Fibroblast of lung (primary cell): ENCODE measurements at places on chromosomes 13 and 19.
A peak's percentile ranks its signal among the peaks of the same experiment; 100 is the strongest.

GRCh38 chr13:73684750-73685149 lies 449.5 kb downstream of the KLF12 start:
- no peak for DNase-seq

DNA sequence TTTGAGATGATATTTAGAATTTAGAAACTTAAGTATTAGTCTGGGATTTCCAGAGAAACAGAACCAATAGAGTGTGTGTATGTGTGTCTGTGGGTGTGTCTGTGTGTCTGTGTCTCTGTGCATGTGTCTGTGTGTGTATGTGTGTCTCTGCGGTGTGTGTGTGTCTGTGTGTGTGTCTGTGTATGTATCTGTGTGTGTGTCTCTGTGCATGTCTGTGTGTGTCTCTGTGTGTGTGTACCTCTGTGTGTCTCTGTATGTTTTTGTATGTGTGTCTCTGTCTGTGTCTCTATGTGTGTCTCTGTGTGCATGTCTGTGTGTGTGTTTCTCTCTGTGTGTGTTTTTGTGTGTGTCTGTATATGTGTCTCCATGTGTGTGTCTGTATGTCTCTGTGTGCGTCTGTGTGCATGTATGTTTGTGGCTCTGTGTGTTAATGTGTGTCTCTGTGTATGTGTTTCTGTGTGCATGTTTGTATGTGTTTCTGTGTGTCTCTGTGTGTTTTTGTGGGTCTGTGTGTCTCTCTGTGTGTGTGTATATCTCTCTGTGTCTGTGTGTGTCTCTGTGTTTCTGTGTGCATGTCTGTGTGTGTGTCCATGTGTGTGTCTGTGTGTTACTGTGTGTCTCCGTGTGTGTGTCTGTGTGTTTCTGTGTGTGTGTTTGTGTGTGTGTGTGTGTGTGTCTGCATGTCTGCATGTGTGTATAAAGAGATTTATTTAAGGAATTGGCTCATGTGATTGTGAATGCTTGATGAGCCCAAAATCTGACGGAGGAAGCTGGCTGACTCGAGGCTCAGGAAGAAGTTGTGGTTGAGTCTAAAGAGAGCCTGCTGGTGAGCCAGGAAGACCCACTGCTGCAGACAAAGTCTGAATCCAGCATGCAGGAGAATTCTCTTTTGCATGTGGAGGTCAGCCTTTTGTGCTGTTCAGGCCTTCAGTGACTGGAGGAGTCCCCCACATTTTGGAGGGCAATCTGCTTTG lies 22.2 kb downstream of the GPR42 start:
- DNase-seq = no peak

DNA sequence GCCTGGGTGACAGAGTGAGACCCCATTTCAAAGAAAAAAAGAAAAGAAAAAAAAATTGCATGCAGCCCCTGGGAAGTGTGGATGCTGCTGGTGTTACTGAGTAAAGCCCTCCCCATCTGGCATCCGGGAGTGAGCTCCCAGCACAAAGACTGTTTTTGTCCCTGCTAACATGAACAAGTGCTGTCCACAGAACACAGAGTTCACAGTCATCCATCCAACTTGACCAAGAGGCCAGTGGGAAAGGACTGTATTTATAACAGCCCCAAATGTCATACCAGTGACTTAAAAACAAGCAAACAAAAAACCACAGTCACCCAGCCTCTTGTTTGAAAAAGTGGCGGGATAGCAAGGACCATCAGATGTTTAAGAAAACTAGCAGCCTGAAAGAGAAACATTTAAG lies 10.8 kb downstream of the FBXO17 start:
- DNase-seq = no peak

DNA sequence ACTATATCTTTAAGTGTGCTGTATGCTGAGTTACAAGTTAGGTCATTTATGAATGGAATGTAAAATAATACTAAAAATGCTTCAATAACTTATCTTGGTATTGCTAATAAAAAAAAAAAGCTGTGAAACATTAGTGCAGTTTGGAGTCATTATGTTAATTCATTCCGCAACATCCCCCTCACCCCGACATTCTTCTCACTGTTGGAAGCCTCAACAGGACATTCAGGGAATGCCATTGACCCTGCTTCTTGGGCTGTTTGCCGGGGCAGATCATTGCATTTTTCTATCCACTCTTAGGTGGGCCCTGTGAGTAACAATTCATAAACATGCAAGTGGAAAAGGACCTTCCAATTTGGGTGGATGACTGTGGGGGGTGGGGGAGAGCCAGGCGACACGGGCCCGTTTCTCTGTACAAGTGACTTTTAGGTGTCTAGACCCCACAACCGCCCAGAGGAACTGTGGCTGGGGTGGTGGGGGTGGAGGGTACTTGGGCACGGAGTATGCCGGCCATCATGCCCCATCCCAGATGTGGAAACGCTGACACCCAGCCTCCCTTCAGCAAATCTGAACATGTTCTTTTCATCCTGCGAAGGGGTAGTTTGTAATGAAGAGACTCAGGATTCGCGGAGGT lies 185.9 kb downstream of the ZNF536 start:
- DNase-seq = no peak

DNA sequence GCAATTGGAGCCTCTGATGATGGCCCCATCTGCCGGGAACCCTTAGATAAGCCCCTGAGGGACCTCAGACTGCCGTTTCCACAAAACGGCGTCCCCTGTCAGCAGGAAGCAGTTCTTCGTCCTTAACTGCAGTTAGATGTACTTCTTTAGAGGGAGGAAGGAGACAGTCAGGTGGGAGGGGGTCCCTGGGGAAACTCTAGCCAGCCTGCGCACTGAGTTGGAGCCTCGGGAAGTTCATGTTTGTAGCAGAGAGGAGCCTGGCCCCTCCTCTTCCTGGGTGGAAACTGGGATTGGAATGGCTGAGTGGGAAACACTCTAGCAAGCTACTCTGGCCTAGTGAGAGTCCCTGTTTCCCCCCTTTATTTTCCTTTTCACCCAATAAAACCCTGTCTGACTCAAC lies 612.4 kb downstream of the PCDH9 start:
- DNase-seq = no peak

GRCh38 chr13:68173111-68173510 lies 943.0 kb upstream of the PCDH9 start:
- DNase-seq = peak; percentile 79
